ENCODE measurements at places on chromosomes 6 and 20. TPM values are rescaled to one million over a fixed set of nuclear protein-coding genes. Genes with fewer than 3 reads are reported as not detected.
A peak's percentile ranks its signal among the peaks of the same experiment; 100 is the strongest.

DNA sequence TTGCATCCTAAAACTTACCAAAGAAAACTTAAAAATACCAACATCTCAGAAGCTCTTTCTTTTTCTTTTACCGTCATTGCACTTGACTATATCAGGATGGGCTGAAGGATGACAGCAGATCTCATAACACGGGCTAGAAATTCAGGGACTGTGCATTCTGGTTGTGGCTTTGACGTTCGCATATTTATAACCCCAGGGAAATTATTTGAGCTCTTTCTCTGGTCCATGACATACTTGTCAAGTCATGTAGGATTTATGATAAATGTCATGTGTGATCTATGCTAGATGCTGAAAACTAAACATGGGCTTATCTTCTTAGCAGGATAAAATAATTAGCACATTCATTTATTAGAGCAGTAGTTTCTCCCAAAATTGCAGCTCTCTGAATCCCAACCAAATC lies 74.4 kb upstream of the SAMD5 start:
- no peaks in the 10 kb centered on the region for H3K4me1 ChIP-seq
- H3K27me3 ChIP-seq = no peaks in the 10 kb centered on the region
- no peaks in the 10 kb centered on the region for H3K36me3 ChIP-seq
- DNase-seq = no peak
- no peak overlapping the region for H3K27ac ChIP-seq
- no peak overlapping the region for H3K4me3 ChIP-seq

DNA sequence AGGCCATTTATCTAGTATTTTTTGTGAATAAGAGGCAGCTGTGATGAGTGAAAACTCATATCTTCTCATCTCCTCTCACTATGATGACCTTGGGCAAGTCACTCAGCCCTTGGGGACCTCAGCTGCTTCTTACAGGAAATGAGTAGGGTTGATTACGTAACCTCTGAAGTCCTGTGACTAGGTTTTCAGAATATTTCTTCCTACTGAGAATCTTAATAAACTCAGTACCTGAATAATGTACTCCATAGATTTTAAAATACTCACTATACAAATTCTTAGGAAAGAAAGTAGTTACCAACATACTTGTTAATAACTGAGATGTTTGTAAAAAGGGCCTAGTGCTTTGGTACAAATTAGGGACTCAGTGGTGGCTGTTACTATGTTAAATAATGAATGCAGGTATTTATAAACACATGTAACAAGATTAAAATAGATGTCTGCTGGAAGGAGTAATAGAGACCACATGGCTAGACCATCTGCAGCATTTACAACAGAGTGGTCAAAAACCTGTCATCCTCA lies 60.9 kb downstream of the RPRD1B start:
- H3K27ac ChIP-seq = peak overlapping the region; percentile 38
- peaks cover 17% of the 10 kb centered on the region for H3K4me1 ChIP-seq
- H3K4me3 ChIP-seq = no peak overlapping the region
- peak; percentile 37 for DNase-seq

EFCAB8 gene
- 0.83 TPM for total RNA-seq

CLVS2 gene
- not detected for total RNA-seq

GRCh38 chr20:46583411-46584214 lies 33.2 kb upstream of the OCSTAMP start:
- no peaks in the 10 kb centered on the region for H3K36me3 ChIP-seq
- H3K4me1 ChIP-seq = no peaks in the 10 kb centered on the region
- no peaks in the 10 kb centered on the region for H3K27me3 ChIP-seq
- H3K27ac ChIP-seq = no peak overlapping the region
- no peak overlapping the region for H3K4me3 ChIP-seq
- no peak for DNase-seq

RAB44 gene
- 1.5 TPM for total RNA-seq

GRCh38 chr20:22453244-22454080 lies 130.9 kb downstream of the FOXA2 start:
- peak; percentile 42 for DNase-seq
- no peaks in the 10 kb centered on the region for H3K4me1 ChIP-seq
- H3K27ac ChIP-seq = no peak overlapping the region
- no peak overlapping the region for H3K4me3 ChIP-seq
- no peaks in the 10 kb centered on the region for H3K27me3 ChIP-seq
- H3K36me3 ChIP-seq = no peaks in the 10 kb centered on the region

- DNase-seq = no peak
- no peak overlapping the region for H3K4me3 ChIP-seq
- H3K27me3 ChIP-seq = no peaks in the 10 kb centered on the region
- H3K36me3 ChIP-seq = peaks cover 3% of the 10 kb centered on the region
- H3K27ac ChIP-seq = no peak overlapping the region
- H3K4me1 ChIP-seq = peaks cover 11% of the 10 kb centered on the region
Observed at GRCh38 chr20:3890999-3891929, 2.1 kb downstream of the PANK2 start.

GRCh38 chr6:113540466-113540865 lies 316.7 kb upstream of the MARCKS start:
- no peaks in the 10 kb centered on the region for H3K27me3 ChIP-seq
- H3K27ac ChIP-seq = no peak overlapping the region
- no peaks in the 10 kb centered on the region for H3K4me1 ChIP-seq
- DNase-seq = no peak
- H3K36me3 ChIP-seq = no peaks in the 10 kb centered on the region

- no peak overlapping the region for H3K27ac ChIP-seq
- H3K4me1 ChIP-seq = no peaks in the 10 kb centered on the region
- H3K27me3 ChIP-seq = no peaks in the 10 kb centered on the region
- H3K4me3 ChIP-seq = no peak overlapping the region
- DNase-seq = no peak
- H3K36me3 ChIP-seq = no peaks in the 10 kb centered on the region
Observed at GRCh38 chr6:123587838-123588545, 48.8 kb downstream of the TRDN start.

OR2B6 gene
- not detected for total RNA-seq

GRCh38 chr6:53424300-53424699 lies 75.5 kb upstream of the ELOVL5 start:
- H3K4me3 ChIP-seq = no peak overlapping the region
- no peaks in the 10 kb centered on the region for H3K4me1 ChIP-seq
- H3K27me3 ChIP-seq = no peaks in the 10 kb centered on the region
- no peak for DNase-seq
- H3K36me3 ChIP-seq = no peaks in the 10 kb centered on the region

- H3K4me3 ChIP-seq = no peak overlapping the region
- no peak for DNase-seq
- peaks cover 2% of the 10 kb centered on the region for H3K4me1 ChIP-seq
- H3K27ac ChIP-seq = no peak overlapping the region
- no peaks in the 10 kb centered on the region for H3K36me3 ChIP-seq
- H3K27me3 ChIP-seq = no peaks in the 10 kb centered on the region
Observed at GRCh38 chr6:118710616-118711015, 59.2 kb upstream of the CEP85L start.

TAGAP gene
- 8.9 TPM for total RNA-seq
